ENCODE measurements at places on chromosomes 2 and 18. TPM values are rescaled to one million over a fixed set of nuclear protein-coding genes. Genes with fewer than 3 reads are reported as not detected.

- DNase-seq: no peak
Measured at GRCh38 chr2:208182835-208183234, 7.0 kb downstream of the C2orf80 start.

DNA sequence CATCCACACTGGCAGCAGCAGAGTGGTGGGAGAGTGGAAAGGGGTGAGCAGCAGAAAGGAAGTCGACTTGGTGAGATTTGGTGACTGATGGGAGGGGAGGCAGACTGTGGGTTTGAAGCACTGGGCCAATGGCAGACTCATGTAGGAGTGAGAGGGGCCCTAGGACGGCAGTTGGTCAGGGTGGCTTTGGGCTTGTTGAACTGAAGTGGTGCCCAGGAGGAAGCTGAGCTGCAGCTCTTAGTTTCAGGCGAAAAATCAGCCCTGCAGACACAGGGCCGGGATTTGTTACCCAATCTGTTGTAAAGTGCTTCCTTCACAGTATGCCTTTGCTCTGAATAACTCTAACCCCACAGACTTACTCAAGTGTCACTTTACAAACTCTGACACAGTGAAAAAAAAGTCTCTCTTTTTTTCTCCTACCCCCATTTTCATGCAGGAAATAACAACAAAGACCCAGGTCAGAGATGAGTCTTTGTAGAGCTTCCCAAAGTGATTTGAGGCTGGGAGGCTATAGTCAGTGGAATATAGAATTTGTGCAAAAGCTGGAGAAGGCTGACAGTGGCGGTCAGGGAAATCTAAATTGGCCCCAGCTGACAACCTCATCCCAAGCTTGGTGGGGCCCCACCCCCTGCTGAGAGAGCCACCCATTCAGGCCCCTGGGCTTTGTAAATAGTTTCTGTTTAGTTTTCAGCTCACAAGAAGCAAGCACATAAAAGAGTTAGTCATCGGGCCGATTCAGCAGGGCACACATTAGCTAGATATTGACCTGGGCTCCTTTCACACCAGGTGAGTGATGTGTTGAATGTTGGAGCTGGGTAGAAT, 226.9 kb downstream of the VAPA start:
- no peak for DNase-seq

DNA sequence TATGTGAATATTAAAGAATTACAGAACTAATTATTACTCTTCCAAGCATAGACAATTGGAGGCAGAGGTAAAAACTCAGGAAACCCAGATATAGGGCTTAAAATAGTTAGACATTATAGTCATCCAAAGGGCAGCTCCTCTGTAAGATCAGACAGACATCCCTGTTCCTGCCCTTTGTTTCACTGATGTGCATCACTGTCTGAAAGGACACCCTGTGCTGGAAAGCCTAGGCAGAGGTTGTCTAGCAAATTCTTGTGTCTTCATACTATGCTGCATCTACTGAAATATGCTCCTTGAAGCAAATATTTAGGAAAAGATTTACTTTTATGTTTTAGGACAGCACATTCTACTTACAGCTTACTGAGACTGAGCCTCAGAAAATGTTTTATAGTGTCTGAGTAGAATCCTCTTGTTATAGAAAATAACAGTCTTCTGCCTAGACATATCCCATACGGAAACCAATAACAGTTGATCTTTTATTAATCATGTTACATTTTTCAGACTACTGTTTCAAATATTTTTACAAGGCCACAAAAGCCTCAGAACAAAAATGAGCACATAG, 977.3 kb upstream of the CDH2 start:
- DNase-seq: peak; percentile 38

DNA sequence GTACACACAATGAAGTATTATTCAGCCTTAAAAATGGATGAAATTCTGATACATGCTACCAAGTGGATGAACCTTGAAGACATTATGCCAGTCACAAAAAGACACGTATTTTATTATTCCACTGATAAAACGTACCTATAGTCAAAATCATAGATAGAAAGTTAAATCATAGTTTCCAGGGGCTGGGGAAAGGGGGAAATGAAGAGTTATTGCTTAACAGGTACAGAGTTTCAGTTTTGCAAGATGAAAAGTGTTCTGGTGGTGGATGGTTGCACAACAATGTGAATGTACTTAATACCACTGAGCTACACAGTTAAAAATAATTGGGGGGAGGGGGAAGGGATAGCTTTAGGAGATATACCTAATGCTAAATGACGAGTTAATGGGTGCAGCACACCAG, 279.0 kb upstream of the STON1 start:
- no peak for DNase-seq

DNA sequence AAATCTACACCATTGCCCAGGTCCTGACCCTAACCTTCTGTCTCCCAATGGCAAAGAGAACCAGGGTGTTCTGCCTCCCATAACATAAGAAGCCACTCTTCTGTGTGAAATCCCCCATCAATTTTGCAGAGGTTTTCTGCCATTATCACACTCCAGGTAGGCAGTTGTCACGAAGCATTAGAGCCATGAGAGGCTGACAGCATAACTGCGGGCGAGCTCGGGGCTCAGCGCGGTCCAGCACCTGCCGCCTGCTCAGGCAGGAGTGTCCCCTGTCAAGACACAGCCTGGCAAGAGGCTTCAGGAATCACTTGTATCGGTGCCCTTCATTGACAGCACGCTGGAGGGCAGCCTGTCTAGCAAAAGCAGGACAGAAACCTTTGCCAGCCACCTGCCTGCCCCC, 251.2 kb downstream of the SATB2 start:
- DNase-seq: no peak

Gene CROCC2
- total RNA-seq: 3.1 TPM

DNA sequence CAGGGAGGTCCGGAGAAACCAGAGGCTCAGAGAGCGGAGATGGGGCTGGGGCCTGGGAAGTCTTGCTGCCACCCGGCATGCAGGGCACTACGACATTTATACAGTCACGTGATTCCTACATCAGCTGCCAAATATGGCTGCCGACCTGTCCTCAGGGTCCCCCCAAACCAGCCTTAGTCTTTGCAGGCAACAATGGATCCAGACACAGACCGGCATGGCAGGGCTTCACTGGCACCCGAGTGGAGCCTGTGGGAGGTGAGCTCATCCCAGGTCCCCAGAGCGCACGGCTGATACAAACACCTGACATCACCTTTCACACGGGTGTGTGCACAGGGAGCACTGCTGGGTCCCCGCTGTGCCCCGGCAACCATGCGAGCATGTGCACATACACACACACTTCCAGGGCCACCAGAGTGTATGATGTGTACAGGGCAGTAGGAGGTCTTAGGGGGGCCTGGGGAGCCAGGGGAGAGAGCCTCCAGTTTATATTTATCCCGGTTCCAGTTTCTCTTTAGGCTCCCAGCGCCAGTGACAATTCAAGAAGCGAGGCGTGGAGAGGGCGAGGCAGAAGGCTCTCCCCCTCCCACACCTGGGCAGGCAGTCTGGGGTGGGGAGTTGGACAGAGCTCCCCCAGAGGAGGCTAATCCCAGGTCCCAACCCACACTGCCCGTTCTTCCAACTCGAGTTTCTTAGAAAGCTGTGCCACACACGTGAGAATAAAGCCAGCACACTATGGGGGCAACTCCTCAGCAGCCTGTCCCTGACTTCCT, 2.7 kb downstream of the SEMA4C start:
- DNase-seq: no peak

DNA sequence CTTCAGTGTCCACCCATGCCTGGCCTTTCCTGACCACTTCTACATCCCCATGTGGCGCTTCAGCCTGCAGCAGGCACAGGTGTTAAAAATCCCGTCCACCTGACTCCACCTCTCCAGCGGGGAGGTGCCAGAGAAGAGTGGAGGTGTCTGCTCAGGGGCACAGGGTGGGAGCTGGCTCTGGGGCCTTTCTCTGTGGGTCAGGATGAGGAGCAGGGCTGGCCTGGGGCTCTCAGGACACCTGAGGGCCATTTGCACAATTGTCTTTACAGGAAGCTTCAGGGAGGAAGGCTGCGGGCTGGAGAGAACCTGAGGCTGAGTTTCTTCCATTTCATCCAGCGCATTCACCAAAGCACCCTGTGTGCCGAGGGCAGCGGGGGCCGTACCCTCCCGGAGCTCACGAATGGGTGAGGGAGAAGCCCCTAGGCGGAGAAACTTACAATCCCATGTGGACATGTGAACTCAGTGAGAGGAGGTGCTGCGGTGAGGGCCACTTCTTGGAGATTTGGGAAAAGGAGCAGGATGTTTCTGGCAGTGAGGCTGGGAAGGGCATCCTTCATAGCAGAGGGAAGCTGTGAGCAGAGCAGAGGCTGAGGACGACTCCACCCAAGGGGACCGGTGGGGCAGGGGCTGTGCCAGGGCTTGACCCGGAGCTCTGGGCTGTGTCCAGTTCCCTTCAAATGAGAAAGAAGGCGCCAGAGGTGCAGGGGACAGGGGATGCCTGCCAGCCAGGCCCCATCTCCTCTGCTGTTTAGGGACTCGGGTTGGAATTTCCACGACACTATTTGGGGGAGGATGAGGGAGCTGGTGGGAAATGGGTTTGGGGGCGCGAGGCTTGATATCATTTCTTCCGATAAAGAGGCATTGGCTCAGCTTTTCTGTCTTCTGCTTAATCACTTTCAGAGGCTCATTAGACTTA, 155.2 kb upstream of the MYCN start:
- DNase-seq: no peak

Gene AQP4
- total RNA-seq: 5.1 TPM

Gene NGEF
- 1.2 TPM for total RNA-seq

Gene MOCOS
- 7.0 TPM for total RNA-seq

Gene ICOS
- 1.7 TPM for total RNA-seq

DNA sequence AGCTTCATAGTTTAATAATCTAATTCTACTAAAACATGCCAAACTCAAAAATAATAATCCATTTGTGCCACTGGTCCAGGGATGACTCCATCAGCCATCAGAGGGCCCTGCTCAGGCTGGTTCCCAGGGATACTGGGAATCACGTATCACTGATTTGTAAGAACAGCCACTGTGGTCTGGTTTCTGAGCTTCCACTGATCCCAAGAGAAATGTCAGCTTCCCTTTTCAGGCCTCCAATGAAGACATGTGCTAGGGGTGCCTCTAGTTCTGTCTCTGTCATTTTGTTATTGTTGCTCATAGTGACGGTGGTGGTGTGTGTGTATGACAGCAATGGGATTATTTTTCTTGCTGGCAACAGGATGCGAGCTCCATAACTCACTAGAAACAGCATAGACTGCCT, 83.2 kb downstream of the CELF4 start:
- no peak for DNase-seq

- peak; percentile 11 for DNase-seq
Measured at GRCh38 chr2:151569167-151569566, 159.5 kb downstream of the RIF1 start.

GRCh38 chr2:202950592-202950991, 38.5 kb downstream of the CARF start:
- DNase-seq: no peak

- no peak for DNase-seq
Measured at GRCh38 chr2:74856004-74856578, 22.2 kb downstream of the HK2 start.

GRCh38 chr18:40120796-40121391, 1834.1 kb upstream of the PIK3C3 start:
- peak; percentile 35 for DNase-seq

Gene GAREM1
- total RNA-seq: 5.1 TPM

GRCh38 chr2:60735496-60736250, 20.4 kb upstream of the PAPOLG start:
- DNase-seq: no peak

Gene DSC3
- 86.9 TPM for total RNA-seq

GRCh38 chr2:135009339-135009738, 37.9 kb downstream of the MAP3K19 start:
- no peak for DNase-seq

Gene RBKS
- total RNA-seq: 17.6 TPM

GRCh38 chr2:70674636-70675430, 93.2 kb downstream of the ADD2 start:
- no peak for DNase-seq

- no peak for DNase-seq
Measured at GRCh38 chr2:28952836-28953211, 28.3 kb upstream of the TOGARAM2 start.

Gene AQP12A
- not detected for total RNA-seq

GRCh38 chr2:7736646-7737305, 819.6 kb downstream of the RNF144A start:
- DNase-seq: no peak

DNA sequence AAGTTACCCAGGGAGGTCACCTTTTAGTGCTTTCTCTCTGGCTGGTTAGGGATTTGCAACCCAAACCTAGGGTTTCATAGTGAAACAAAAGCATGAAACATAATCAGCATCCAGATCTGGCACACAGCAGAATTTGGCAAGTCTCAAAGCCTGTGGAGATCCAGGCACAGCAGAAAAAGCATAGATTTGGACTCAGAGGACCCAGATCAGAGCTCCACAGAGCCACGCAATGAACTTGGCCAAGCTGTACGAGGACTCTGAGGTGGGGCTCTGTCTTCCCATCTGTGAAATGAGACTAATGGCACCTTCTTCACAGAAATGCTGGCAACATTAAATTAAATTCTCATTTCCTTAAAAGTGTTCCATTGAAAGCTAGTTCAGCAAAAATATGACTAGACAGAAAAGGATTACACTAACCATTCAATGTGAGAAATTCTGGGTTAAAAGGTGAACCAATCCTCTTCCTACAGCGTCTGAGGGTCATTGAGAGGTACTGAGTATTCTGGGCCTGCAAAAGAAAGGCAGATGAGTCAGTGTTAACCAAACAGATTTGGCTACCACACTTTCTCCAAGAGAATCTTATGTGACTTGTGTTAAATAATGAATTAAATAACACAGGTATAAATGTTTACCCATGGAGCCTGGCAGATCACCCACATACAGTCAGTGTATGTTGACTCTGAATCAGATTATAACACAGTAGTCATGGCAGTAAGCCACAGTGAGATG, 266.3 kb downstream of the MREG start:
- no peak for DNase-seq

Gene COL4A3
- 3.9 TPM for total RNA-seq

DNA sequence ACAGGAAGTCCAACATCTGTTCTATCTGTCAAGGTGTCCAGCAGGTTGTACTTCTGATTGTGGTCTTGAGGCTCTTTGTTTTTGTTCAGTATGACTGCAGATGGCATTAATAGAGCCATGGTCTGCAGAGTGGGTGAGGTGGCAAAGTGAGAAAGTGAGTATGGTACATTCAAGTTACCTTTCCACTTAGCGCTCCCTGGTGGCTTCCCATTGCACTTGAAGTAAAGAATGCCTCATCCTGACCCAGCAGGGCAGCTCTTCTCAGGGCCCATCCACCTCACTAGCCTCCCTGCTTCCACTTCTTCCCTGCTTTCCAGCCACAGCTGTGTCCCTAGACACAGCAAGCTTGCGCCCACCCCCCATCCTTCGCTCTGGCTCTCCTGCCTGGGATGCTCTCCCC, 148.0 kb upstream of the ALPP start:
- DNase-seq: no peak

DNA sequence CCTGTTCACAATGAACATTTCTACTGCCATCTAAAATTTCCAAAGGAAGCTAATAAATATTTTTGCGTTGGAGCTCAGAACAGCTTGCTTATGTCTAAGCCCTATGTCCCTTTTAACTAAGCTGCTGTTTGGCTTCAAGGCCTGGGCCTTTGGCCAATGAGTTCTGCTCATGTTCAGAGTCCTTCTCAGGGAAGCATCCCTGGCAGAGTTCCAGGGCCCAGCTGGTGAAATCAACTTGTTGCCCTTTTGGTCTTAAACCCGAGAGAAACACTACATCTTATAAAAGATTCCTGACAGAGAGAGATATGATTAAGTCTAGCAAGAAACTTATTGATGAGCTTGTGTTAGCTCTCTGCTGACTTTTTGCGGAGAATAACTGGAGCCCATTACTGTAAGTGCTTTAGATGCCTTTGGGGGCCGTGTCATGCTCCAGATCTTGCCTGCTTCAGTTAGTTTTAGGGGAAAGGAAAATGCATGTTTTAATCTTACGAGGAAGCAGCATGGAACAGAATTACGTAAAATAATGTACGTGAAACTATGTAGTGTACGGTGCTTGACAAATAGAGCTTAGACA, 102.5 kb upstream of the NOSTRIN start:
- peak; percentile 93 for DNase-seq

Gene ZNF396
- 13.2 TPM for total RNA-seq
